ENCODE measurements at places on chromosomes 12 and 14. TPM values are rescaled to one million over a fixed set of nuclear protein-coding genes. Genes with fewer than 3 reads are reported as not detected.

SCN8A gene
- total RNA-seq = 1.6 TPM

RPS6KA5 gene
- 50.8 TPM for total RNA-seq

GRCh38 chr12:5488626-5488955 lies 56.7 kb downstream of the NTF3 start:
- H3K27me3 ChIP-seq = peaks cover 4% of the 10 kb centered on the region
- no peak overlapping the region for H3K4me3 ChIP-seq
- no peak for DNase-seq
- H3K36me3 ChIP-seq = no peaks in the 10 kb centered on the region
- H3K4me1 ChIP-seq = no peaks in the 10 kb centered on the region

DNA sequence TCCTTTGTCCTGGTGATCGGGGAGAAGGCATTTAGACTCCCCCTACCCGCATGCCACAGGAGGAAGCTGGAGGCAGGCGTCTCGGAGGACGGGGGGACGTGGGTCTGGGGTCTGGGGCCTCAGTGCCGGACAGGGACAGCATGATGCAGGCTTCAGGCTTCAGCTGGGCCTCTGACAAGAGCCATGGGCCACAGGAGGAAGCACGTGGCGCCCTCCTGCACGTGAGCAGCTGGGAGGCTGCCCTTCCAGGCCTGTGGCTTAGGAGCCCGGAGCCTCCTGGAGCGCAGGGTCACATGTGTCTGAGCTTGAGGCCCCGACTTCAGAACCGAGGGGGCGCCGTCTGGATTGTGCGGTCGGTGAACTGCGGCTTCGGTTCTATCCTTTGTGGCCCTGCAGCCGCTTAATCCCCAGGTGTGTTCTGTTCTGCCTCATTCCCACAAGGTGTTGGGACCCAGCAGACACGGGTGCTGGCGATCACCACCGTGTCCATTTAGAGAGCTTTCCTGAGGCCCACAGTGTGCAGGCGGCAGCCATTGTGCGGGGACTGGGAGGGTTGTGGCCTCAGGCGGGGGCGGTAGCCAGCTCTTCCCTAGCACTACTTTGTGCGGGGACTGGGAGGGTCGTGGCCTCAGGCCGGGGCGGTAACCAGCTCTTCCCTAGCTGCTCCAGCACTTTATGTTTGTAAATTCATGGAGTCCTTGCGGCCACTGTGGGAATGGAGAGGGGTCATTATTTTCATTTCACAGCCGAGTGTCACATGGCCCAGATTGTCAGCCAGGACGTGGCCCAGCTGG lies 150.2 kb downstream of the ADGRD1 start:
- DNase-seq = no peak
- H3K4me3 ChIP-seq = no peak overlapping the region
- no peak overlapping the region for H3K27ac ChIP-seq
- H3K4me1 ChIP-seq = peaks cover 20% of the 10 kb centered on the region
- H3K27me3 ChIP-seq = no peaks in the 10 kb centered on the region

GRCh38 chr12:52542785-52543318 lies 10.1 kb downstream of the KRT71 start:
- no peak overlapping the region for H3K27ac ChIP-seq

DNA sequence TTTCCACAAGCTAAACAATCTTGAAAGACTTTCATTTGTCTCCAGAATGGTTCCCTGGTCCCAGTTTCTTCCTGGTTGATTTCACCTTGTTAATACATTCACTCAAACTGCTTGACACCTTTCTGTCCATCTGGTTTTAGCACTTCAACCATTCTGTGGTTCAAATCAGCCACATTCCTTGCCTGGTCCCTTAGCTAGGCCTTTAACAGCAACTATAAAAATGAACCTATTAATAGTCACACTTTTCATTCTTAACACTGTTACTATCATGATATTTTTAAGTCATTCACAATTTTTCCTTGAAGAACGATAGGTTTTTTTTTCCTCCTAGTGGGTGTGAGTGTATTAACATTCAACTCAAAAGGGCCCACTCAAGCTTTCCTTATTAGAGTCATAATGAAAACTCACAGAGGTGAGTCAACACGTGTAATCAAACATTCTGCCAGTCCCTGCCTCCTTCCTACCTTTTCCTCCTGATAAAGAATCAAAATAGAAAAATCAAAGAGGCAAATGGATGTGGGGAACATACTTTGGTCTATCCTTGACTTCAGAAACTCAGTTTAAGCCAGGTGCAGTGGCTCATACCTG lies 34.4 kb upstream of the CCNT1 start:
- H3K36me3 ChIP-seq = no peaks in the 10 kb centered on the region
- no peak overlapping the region for H3K4me3 ChIP-seq
- peaks cover 8% of the 10 kb centered on the region for H3K4me1 ChIP-seq
- peaks cover 16% of the 10 kb centered on the region for H3K27me3 ChIP-seq
